ENCODE measurements at places on chromosomes 2 and 18.

- peak; percentile 87 for DNase-seq
Observed at GRCh38 chr2:24871852-24872333, 48.1 kb downstream of the ADCY3 start.

DNA sequence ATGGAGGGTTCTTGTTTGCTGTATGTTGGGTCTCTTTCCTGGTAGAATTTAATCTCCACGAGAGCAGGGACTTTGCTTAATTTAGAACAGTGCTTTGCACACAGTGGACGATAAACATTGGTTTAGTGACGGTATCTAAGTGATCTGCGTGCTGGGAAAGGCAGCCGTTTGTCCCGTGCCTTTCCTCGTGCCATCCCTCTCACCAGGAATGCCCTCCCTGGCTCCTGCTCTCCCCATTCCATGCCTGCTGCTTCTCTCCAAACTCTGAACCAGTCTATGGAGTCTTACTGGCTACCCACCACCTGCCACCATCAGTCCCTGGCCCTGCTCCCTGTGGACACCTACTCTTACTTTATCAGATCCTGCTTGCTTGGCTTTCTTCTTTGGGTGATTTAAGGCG is 27.3 kb upstream of the TNP1 start:
- DNase-seq, result no peak

GRCh38 chr18:22975508-22975907 is 42.4 kb downstream of the RBBP8 start:
- DNase-seq, result no peak

- no peak for DNase-seq
Observed at GRCh38 chr2:1638281-1638860, 105.9 kb downstream of the PXDN start.

DNA sequence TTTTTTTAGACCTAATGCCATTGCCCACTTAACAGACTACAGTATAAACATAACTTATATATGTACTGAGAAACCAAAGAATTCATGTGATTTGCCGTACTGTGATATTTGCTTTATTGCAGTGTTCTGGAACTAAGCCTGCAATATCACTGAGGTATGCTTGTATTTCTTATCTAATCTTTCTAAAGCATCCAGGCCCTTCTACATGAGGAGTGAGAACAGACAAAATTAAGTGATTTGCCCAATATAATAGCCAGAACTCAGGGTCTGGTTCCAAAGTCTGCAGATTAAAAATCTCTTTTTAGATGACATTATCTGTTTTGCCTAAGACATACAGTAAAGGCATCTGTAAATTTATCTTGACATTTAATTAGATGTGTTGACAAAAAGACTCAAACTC is 41.9 kb downstream of the BMPR2 start:
- no peak for DNase-seq

- DNase-seq, result peak; percentile 62
Observed at GRCh38 chr2:212539072-212539880, 674 bp upstream of the ERBB4 start.

DNA sequence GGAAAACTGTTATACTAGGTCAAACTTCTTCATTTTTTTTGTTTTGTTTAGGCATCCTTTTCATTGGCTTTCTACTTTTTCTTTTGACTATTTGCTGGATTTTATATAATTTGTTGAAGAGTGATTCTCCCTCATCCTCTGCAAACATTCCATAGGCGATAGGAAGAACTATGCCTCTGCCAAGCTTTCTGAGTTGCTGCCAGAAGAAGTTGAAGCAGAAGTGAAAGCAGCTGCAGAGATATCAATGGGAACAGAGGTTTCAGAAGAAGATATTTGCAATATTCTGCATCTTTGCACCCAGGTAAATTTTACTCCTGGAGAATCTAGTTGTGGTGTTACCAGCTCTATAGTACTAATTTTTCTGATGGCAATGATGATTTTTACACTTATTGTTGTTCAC is 25.4 kb downstream of the NOP58 start:
- no peak for DNase-seq

- DNase-seq, result no peak
Observed at GRCh38 chr2:216498070-216498378, 620 bp upstream of the RPL37A start.

- DNase-seq, result no peak
Observed at GRCh38 chr2:201881741-201882140, 75.4 kb downstream of the CDK15 start.

- no peak for DNase-seq
Observed at GRCh38 chr2:9200633-9201015, 6.0 kb upstream of the ASAP2 start.

GRCh38 chr2:24919506-24920097 is 435 bp downstream of the ADCY3 start:
- DNase-seq, result peak; percentile 43

Data from NCI-H2171 (cell line).